Activated CD4-positive, alpha-beta T cell treated with anti-CD3 and anti-CD28 coated beads, Interleukin-2, amount 50 U/mL, for 4 hours (primary cell): ENCODE measurements at places on chromosomes 1 and 21.

- DNase-seq: no peak
These were observed 24.8 kb downstream of the TP53BP2 start for GRCh38 chr1:223820971-223821370.

DNA sequence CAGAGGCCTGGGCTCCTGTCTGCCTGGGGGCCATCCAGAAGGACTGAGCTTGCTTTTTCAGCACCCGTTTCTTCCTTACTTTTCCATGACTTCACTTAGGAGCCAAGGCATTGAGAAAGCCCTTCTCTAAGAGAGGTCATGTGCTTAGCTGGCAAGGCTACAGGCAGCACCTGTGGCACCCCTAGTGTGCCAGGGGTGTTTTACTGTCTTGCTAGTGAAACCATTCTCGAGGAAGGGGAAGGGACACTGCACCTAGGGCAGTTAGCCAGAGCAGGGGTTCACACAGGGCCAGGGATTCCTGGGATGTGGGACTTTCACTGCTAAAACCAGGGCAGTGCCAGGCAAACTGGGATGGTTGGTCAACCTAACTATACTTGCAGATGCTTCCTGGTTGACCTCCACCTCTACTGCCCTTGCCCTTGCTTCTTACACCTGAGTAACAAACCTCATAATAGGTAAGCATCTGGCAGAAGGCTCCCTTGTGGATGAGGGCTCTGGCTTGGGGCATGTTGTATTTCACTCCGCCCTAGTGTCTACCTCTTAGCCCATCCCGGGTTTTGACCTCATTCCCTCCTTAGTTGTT, 69.2 kb downstream of the NOS1AP start:
- no peak for DNase-seq

GRCh38 chr1:27602462-27603308, 1.3 kb downstream of the AHDC1 start:
- DNase-seq: no peak

- no peak for DNase-seq
These were observed 122.3 kb downstream of the MACF1 start for GRCh38 chr1:39326836-39327235.

DNA sequence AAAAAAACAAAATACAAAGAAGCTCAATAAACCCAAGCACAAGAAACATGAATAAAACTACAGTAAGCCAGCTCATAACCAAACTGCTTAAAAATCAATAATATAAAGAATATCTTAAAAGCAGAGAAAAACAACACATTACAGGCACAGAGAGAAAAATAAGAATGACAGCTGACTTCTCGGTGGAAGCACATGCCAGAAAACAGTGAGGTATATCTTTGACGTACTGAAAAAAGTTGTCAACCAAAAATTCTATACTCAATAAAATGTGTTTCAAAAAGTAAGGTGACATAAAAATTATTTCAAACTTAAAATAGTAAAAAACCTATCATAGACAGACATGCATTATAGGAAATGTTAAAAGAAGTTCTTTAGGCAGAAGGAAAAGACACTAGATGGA, 33.3 kb downstream of the ZZZ3 start:
- no peak for DNase-seq

- no peak for DNase-seq
These were observed 46.5 kb downstream of the PSMG1 start for GRCh38 chr21:39136711-39137110.

DNA sequence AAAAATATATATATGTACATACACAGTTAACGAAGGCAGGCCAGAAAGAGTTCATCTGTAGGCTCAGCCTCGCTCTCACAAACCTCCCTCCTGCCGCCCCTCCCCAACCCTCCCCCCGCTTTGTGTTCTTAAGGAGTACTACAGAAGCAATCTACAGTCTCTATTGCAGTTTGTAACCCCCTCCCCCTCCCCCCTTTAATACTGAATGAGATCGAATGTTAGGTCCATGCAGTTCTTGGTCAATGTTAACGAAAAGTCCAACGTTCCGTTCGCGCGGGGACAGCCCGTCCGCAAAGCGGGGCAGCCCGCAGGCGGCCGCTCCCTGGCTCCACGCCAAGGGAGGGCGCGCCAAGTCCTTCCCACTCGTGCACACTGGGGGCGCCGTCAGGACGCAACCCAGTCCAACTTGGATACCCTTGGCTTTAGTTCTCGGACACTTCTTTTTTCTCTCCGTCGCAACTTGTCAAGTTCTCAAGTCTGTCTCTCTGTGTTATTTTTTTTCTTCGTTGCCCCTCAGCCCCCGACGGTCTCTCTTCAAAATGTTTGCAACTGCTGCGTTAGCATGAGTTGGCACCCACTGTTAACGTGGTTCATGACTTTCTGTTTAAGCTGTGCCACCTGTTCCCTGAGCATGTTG, 2.2 kb downstream of the JUN start:
- peak; percentile 12 for DNase-seq

DNA sequence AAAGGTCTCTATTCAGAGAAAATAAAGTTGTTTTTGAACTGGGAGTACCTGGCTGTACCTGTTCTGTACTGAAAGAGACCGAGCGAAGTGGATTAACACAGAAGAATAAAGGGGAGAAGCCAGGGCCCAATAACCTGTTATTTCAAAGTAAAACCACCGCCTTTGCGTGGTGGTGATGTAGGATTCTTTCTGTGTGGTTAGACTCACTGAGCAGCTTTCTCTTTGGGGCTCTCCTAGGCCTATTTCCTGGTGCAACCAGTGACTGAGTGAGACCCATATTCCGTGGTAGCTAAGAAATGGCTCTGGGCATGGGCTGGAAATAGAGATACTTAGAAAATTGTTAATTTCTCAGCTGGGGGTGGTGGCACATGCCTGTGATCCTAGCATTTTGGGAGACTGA, 99.9 kb downstream of the XCL2 start:
- peak; percentile 8 for DNase-seq

DNA sequence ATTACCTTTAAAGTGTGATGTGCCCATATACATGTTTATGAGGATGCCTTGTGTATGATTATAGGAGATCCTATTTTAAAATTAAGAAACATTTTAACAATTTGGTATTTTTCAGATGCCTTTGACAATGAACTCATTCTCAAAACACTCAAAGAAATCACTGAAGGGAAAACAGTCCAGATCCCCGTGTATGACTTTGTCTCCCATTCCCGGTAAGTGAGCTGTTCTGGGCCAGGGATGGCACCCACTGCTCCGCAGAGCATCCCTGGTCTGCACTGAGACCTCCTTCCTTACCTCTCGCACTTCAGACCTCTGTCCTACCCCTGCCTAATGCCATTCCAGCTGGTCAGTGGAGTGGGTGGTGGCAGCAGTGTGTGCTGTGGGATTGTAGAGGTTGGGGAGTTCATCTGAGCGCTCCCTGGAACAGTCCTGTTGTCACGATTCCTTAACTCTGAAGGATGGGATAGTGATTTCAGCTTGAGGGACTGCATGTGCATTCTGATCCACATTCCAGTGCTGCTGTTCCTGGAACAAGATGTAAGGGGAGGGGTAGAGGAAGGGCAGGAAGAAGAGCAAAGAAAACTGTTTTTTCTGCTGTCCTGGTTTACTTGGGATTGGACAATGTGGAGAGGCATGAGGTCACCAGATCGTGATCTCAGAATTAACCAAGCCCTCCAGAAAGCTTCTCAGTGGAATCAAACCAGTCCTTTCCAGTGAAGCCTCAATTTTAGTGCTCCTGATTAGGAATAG, 63.9 kb downstream of the UCK2 start:
- no peak for DNase-seq

GRCh38 chr21:45310459-45310858, 22.8 kb upstream of the POFUT2 start:
- DNase-seq: no peak

DNA sequence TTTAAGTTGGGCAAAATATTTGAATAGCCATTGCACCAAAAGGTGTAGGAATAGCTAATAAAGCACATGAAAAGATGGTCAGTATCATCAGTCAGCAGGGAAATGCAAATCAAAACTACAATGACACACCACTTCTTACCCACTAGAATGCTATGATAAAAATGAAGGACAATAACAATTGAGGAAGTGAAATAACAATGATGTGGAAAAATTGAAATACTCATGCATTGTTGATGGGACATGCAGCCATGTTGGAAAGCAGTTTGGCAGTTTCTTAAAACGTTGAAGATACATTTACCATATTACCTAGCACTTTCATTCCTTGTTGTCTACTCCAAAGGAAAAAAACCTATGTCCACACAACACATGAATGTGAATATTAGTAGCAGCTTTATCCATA, 28.4 kb downstream of the HSD3B1 start:
- no peak for DNase-seq

- DNase-seq: no peak
These were observed 42.2 kb upstream of the BCAR3 start for GRCh38 chr1:93723733-93724270.

- DNase-seq: no peak
These were observed 156.3 kb downstream of the DISP1 start for GRCh38 chr1:222971146-222971545.

- DNase-seq: no peak
These were observed 12.6 kb downstream of the AGTRAP start for GRCh38 chr1:11748294-11749202.

DNA sequence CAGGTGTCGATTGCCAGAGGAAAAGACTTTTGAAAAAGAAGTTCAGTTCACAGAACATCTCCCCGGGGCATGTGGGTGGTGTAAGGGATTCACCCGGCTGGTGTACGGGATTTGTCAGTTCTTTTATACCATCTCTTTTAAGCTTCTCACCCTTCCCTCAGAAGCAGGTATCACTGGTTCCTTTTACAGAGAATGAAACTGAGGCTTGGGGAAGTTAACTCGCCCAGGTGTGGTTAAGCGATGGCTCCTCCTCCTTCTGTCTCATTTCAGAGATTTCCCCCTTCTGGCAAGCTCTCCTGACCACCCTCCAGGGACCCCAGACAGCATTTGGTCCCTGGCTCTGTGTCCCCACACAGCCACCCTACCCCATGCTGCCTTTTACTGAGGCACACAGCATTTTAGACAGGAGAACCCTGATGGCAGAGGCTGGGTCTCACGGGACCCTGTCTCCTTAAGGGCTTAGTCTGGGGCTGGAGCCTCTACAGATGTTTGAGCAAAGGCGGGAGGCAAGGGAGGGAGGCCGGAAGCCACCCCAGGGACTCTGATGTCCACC, 2.8 kb upstream of the ECE1 start:
- peak; percentile 34 for DNase-seq

- DNase-seq: no peak
These were observed 7.7 kb downstream of the SNX27 start for GRCh38 chr1:151619489-151620093.

- DNase-seq: no peak
These were observed 92.4 kb upstream of the AKT3 start for GRCh38 chr1:243942196-243943150.

DNA sequence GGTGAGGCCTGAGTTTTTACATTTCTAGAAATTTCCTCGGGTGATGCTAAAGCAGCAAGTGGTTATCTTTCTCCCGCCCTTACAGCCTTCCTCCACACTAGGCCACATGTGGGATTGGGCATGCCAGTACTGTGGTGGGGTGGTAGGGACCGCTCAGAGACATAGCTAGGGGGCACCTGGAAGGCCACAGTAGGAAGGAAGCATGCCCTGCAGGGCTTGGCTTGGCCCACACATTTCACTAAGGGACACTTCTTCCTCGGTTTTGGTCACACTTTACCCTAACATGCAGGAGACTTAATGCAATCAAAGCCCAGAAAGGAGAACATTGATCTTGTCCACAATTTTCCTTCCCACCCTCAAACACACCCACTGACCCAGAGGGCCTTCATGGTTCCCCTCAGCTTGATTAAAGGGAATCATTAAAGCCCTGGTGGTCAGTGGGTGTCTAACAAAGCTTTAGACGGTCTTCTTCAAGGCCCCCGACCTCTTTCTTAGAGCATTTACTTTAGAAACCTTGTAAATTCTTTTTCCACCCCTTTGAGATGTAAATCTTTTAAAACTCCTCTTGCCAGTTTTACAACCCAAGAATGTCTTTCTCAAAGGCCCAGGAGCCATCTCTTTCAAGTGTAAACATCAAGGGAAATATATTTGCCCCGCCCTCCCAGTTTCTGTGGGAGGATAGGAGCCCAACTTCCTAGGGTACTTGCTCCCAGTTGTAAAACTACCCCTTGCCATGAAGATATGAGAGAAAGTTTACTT, 246.4 kb upstream of the PTBP2 start:
- DNase-seq: no peak

DNA sequence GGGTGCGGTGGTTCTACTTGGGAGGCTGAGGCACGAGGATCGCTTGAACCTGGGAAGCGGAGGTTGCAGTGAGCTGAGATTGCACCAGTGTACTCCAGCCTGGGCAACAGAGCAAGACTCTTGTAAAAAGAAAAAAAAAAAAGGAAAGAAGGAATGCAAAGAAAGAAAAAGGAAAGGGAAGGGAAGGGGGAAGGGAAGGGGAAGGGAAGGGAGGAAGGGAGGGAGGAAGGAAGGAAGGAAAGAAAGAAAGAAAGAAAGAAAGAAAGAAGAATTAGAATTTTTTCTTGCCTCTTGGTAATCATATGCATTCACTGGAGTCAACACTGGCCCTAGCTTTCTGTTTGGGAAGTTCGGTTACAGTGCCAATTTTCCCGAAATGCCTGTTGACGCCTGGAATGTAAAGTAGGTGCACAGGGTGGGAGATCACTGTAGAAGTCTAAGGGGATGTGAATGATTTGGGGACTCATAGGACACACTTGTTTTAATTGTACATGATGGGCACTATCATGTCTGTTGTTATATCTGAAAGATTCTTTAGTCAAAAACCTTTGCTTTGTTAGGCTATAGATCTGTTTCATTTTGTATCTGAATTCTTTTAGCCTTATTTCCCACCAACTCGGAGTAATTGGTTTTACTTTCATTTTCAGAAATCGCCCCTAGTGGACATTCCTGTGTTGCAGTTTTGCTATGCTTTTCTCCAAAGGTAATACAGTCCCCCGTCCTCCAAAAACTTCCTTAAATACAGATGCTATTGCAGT, 59.8 kb upstream of the MORC3 start:
- peak; percentile 39 for DNase-seq

GRCh38 chr1:13588946-13589796, 5.5 kb downstream of the PDPN start:
- no peak for DNase-seq

- DNase-seq: no peak
These were observed 77.6 kb upstream of the IFNAR2 start for GRCh38 chr21:33151941-33152731.

DNA sequence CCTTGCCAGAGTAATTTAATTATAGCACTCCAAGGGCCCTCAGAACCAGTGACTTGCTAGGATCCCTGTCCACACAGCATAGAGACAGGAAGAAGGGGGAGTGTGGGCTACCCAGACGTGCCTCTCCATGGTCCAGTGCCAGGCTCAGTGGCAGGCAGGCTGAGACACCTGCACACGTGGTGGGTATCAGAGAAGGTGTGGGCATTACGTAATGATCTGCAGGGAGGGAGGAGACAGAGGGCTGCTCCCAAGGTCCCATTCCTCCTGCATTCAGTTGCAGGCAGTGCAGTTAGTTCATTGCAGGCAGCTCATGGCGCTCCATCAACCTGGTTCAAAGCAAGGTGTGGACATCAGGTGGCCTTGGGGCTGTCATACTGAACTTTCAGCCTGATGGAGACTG, 49.9 kb downstream of the C8B start:
- no peak for DNase-seq

GRCh38 chr1:56045477-56045876, 533.9 kb downstream of the PLPP3 start:
- DNase-seq: no peak
